Stimulated activated CD8-positive, alpha-beta memory T cell treated with anti-CD3 and anti-CD28 coated beads, Interleukin-7, amount 100 ng/mL, for 24 hours (primary cell): ENCODE measurements at places on chromosomes 12 and 14.

DNA sequence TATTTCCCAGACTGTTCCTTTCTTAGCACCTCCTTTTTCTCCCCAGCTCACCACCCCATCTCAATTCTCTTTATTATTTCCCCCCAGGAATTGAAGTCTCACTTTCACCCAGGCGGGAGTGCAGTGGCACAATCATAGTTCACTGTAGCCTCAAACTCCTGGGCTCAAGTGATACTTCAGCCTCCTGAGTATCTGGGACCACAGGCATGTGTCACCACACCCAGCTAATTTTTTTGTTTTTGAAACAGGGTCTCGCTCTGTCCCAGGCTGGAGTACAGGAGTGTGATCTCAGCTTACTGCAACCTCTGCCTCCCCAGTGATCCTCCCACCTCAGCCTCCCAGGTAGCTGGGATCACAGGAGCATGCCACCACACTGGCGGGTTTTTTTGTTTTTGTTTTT is 11.0 kb downstream of the RACGAP1 start:
- no peak for DNase-seq

DNA sequence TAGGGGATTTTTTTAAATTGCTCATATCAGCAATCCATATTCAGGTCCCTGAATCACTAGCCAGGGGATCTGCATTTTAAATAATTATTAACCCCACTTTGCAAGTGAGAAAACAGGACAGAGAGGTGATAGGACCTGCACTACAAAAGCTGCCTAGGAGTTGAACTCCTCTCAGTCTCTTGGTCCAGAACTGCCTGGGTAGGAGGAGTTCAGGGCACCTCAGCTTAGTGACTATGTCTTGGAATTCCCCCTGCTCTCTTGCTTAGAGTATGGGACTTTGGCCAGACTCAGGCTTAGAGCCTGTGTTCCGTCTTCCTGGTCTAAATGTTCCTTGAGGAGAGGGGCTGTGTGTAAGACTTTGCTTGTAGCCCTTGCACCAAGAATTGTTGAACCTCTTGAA is 68.2 kb upstream of the WSCD2 start:
- DNase-seq, result no peak

GRCh38 chr12:127785986-127786590 is 480.9 kb upstream of the TMEM132C start:
- DNase-seq, result no peak

DNA sequence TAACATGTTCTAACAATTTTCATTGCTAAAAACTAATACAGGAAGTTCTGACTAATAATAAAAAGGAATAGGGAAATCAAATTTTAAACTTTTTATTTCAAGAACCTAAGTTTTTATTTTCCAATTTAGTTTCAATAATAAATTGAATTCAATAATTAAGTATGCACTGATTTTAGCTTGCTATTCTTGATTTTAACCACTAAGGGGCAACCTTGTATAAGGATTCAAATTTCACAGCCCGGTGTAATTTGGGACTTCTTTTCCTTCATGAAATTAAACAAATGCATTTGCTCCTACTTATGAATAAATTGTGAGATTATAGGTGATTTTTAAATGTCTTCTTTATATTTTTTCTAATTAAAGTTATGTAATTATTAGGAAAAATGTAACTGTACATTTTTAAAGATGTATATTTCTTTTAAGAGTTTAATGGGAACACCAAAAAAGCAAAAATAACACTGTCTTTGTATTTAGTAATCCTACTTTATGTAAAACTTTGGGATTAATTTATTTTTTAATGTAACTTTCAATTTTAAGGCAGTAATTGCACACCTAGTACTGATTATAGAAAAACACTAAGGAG is 241.4 kb upstream of the PDZRN4 start:
- no peak for DNase-seq

DNA sequence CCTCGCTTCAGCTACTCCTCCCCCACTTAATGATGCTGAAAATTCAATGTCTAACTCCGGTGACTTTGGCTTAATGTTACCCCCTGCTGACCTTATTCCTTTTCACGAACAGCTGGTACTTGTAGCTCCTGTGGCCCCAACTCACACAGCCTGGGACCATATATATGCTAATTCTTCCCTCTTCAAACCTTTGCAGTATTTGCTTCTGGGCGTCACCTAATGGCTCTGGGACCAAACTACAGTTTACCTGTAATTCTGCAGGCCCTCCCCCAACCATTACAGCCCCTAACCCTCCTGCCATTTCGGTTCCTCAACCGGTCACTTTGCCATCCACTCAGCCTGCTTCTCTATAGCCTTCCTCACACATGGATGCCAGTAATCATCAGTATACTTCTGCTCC is 29.6 kb upstream of the C12orf75 start:
- DNase-seq, result no peak

GRCh38 chr12:70059373-70059772 is 183.9 kb upstream of the CNOT2 start:
- DNase-seq, result no peak
